ENCODE measurements at places on chromosomes 13 and 19.
A peak's percentile ranks its signal among the peaks of the same experiment; 100 is the strongest.

GRCh38 chr13:103030776-103031175 lies 35.4 kb downstream of the SLC10A2 start:
- peak; percentile 41 for DNase-seq

- DNase-seq: no peak
Observed at GRCh38 chr19:47330466-47330869, 1.5 kb upstream of the C5AR2 start.

DNA sequence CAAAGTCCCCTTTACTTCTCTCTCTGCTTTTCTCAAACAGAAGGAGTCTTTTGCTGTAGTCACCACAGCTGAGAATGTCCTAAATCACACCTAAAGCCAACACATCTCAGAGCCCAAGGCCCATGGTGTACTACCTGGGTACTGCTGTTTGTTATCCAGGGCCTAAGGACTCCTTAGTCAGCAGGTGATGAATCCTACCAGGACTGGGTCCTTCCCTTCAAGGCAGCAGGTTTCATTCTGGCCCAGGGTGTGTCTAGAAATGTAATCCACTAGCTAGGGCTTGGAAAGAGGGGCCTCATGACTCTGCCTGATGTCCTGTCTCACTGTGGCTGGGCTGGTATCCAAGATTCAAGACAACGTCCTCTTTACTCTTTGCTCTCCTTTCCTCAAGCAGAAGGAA lies 36.2 kb upstream of the ENOX1 start:
- DNase-seq: no peak

DNA sequence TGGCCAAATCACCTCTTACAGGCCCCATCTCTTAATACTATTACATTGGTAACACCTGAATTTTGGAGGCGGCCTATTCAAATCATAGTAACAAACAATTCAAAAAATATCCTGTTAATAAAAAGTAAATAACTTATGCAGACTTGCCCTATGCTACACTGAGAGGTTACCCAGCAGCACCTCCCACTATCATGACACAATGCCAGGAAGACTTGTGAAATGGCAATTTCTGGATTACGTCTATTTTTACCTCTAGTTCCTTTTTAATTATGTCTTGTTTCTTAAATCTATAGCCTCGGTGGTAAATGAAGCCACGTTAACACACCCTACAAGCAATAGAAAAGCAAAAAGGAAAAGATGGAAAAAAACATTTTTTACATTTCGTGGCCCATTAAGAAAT lies 6.2 kb upstream of the DZIP1 start:
- no peak for DNase-seq

DNA sequence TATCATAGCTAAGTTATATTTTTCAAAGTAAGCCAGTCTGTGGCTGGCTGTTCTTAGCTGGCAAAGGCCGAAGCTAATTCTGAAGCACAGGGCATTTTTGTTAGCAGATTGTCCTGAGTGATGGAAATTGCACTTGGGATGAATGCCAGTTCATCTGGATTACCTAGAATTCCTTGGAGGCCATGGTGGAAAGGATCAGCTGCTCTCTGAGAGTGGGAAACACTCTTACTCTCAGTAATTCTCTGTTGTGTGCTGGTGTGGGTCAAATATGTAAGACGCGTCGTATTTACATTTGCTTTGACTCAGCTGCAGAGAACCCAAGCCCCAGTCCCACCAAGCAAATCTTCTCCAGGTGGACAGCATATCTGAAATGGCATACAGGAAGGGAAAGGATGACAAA lies 60.7 kb upstream of the C1QTNF9B start:
- no peak for DNase-seq

GRCh38 chr13:114222461-114222968 lies 12.2 kb upstream of the CDC16 start:
- DNase-seq: no peak

DNA sequence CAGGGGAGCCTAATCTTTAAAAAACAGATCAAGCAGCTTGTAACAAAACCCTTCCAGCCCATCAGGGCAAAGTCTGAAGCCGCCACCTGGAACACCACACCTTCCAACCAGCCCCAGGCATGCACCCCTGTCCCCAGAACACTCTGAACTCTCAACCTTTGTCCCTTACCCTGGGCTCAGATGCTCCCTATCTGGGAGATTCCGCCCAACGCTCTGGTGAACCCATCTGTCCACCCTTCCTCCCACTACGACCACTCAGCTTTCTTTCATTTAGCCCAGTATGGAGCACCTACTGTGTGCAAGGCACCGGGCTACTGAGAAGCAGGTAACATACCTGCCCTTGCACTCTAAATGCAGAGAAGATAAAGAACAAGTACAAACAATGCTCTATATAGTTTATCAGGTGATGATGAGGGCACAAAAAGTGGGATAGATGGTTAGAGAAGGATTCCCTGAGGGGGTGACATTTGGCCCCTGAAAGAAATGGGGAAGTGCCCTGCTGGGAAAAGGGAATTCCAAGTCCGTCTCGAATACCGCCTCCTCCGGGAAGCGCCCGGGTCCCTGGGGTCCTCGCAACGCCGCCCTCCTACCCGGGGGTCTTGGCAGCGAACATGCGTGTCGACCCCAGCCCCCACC lies 629 bp downstream of the PEPD start:
- no peak for DNase-seq

- DNase-seq: no peak
Observed at GRCh38 chr19:34711890-34712289, 22.2 kb upstream of the ZNF181 start.

- no peak for DNase-seq
Observed at GRCh38 chr13:97866346-97866745, 87.1 kb upstream of the IPO5 start.

DNA sequence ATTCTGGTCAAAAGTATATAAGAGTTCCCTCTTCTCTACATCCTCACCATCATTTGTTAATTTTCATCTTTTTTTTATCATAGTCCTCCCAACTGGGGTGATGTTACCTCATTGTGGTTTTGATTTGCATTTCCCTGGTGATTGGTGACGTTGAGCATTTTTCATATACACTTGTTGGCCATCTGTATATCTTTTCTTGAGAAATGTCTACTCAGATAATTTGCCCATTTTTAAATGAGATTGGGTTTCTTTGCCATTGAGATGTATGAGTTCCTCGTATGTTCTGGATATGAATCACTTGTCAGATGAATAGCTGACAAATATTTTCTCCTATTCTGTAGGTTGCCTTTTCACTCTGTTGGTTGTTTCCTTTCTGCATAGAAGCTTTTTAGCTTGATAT lies 2.4 kb downstream of the CD33 start:
- no peak for DNase-seq

DNA sequence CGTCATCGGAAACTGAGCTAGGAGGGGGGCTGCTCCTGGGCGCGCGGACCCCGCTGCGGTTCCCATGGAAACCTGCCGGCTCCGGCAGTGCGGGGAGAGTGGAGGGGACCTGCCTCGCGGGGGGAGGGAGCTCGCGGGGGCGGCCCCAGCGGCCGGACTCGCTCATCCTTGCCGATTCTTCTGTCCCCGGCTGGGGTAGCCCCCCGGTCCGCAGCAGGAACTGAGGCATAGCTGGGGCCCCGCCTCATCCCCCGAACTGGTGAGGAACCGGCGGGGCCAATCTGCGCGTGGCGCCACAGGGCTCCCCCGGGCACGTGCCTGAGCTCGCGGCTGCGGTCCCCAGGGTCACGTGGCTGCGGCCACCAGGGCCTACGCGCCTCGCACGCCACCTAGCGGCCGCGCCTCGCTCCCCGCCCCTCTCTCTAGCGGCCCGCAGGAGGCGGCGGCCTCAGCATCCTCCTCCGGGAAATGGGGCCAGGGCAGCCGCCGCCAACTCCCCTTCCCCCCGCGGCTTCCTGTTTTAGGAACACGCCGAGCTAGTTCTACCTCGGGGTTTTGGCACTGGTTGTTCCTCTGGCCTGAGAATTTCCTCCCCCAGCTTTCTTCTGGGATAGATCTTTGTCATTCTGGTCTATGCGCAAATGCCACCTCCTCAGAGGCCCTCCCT lies 1.7 kb upstream of the ELAVL3 start:
- peak; percentile 94 for DNase-seq

GRCh38 chr13:75633285-75633684 lies 2.8 kb upstream of the LMO7 start:
- no peak for DNase-seq

DNA sequence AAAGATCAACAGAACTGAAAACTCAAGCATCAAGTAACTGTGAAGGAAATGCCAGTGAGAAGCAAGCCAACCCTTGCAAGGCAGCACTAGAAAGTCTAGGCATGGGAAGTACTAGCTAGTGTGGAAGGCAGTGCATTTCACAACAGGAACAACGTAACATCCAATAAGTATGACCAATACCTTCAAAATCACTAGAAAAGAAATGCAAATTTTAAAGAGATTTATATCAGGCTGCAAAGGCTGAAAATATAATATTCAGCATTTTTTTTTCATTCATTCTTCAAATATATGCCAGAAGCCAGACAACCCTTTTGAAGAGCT lies 121.9 kb downstream of the DLEU7 start:
- no peak for DNase-seq

DNA sequence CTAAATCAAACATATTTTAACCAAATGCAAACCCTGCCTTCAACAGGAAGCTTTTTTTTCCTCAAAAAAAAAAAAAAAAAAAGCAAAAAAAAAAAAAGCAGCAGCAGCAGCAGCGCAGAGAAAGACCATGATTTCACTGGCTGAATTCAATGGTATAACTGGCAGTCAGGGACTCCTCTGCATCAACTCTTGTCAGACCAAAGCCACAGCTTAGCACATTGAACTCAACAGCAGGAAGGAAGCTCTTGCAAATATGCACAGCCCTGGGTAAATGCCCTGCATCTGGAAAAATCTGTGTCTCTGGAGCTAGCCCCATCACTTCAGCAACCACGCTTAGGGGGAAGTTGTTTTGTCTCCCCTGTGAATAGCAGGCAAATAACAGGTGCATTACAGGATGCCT lies 17.6 kb upstream of the DHRS12 start:
- peak; percentile 50 for DNase-seq

DNA sequence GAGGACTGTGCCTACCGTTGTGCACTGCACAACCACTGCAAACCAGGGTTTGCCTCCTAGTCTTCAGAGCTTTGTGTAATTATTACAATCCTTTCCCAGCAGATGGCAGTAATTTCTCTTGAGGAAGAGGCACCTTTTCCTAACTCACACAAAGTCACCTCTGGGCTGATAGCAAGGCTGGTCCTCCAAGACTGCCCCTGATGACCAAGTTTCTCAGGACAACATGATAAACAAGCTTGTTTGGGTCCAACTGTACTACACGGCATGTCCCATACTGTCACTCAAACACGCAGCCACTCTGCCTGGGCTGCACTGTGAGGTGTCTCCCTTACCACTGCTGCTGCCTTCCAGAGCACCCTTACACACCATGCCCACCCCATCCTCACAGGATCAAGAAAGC lies 39.3 kb downstream of the RFXAP start:
- peak; percentile 12 for DNase-seq

GRCh38 chr13:112732679-112733078 lies 42.8 kb downstream of the ATP11A start:
- no peak for DNase-seq

GRCh38 chr13:29959603-29960002 lies 109.2 kb upstream of the UBL3 start:
- no peak for DNase-seq

Data from germinal center (tissue), 1 donor.